Eye (tissue), 1 donor: ENCODE measurements at places on chromosomes 3 and 15.

GRCh38 chr15:71646767-71647486 lies 163.4 kb upstream of the NR2E3 start:
- no peak for DNase-seq

- DNase-seq, result no peak
Measured at GRCh38 chr3:189273736-189274135, 102.0 kb downstream of the TPRG1 start.

DNA sequence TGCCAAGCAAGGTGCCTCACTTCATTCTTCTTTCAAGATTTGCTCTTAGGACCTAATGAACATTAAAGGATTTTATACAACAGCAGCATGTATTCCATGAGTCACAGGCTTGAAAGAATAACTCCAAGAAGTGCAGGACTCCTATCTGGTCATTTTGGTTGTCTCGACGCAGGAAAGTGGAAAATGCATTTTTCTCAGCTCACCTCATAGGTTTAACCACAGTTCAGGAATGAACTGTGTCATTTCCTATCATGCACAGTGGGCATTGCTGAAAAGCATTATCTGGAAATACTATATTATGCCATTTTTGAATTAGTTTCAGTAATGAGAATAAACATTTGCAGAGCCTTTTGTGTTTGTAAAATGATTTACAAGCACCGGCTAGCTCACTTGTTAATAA lies 98.7 kb upstream of the BFSP2 start:
- DNase-seq, result no peak

DNA sequence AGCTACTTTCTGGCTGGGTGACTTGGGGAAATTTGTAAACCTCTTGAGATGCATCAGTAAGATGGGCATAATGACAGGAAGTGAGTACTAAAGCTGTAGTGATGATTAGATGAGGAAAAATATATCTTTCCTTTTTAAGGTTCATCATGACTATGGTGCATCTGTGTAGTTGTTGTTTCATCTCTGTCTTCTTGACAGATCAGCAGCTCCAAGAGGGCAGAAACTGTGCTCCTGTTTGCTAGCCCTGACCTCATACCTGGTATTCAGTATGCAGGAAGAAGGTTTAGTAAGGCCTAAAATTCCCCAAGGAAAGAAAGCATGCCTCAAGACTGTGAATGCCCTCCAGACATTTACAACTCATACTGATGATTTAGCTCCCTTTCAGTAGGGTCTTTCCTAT lies 82.5 kb upstream of the PSMD6 start:
- peak; percentile 35 for DNase-seq

DNA sequence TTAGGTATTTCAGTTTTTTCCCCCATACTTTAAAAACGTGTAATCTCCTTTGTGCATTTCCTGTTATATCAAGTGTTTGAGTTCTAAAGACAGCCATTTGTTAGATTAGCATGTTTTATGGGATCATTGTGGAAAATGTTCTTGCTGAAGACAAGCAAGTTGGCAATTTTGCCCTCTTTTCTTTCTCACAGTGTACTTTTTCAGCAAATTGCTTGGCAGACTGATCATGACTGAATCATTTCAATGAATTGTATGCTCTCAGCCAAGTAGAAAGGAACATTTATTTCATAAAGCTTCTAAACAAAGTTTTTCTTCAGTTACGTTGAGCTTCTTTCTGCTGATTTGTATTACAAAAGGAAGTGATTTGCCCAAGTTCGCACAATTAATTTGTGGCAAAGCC lies 51.6 kb downstream of the ATG7 start:
- DNase-seq, result no peak

- DNase-seq, result no peak
Measured at GRCh38 chr3:175447521-175447920, 588.4 kb downstream of the NAALADL2 start.

- DNase-seq, result no peak
Measured at GRCh38 chr3:43863966-43864933, 173.5 kb downstream of the ABHD5 start.

GRCh38 chr15:71111181-71111565 lies 4.1 kb upstream of the THSD4 start:
- DNase-seq, result no peak

- no peak for DNase-seq
Measured at GRCh38 chr3:94405258-94406035, 342.6 kb downstream of the NSUN3 start.

DNA sequence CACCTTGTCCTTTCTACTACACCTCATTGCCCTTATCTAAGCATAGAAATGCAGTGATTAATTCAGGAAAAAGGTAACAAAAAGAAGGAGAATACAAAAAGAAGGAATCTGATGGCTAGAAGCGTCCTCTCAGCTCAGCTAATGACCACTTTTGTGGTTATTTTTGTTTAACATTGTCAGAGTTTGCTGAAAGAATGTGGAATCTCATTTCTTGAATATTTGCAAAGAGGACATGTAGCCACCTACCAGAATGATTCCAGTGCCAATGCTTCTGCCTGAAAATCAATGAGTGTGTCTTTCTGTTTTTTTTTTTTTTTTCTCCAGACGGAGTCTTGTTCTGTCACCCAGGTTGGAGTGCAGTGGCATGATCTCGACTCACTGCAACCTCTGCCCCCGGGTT lies 24.5 kb downstream of the NANOGP8 start:
- no peak for DNase-seq

DNA sequence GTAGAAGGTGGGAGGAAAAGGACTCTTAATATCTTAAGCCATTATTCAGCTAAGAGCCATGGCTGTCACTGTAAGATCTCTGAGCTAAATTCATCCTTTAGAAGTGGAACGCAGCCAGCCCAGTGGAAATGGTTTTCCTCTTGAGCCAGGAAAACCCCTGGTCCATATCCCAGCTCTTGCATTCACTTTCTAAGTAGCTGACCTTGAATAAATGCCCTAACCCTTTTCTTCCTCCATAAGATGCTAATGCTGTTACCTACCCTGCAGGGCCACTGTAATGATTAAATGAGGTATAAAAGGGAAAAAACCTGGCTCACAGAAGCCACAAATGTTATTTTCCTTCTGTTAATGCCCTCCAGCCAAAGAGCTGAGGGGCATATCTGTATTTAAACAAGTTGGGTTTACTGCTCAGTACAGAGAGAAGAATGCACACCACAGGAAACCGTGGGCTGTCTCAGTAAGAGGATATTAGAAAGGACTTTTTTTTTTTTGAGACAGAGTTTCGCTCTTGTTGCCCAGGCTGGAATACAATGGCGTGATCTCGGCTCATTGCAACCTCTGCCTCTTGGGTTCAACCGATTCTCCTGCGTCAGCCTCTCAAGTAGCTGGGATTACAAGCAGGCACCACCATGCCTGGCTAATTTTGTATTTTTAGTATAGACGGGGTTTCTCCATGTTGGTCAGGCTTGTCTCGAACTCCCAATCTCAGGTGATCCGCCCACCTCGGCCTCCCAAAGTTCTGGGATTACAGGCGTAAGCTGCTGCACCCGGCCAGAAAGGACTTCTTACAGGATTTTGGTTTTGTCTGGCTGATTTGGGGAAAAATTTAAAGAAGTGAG lies 6.8 kb downstream of the UBL7 start:
- DNase-seq, result no peak

DNA sequence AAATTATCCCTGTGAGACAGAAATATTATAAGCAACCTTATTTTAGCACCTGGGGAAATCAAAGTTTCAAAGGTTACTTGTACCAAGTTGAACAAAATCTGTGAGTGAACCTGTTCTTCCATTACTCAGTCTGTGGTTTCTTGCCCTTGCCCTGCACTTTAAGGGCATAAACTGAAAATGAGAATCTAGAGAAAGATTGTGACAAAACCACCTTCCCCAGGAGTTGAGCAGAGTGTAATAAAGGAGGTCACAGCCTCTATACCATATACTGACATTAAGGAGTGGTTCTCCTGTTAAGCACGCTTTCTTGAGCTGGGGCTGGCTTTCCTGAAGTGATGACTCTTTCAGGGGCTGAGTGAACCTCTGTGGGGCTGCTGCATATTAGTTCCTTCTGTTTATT lies 143.4 kb downstream of the PDCD6IP start:
- no peak for DNase-seq

- no peak for DNase-seq
Measured at GRCh38 chr3:37833302-37834186, 28.1 kb upstream of the CTDSPL start.

DNA sequence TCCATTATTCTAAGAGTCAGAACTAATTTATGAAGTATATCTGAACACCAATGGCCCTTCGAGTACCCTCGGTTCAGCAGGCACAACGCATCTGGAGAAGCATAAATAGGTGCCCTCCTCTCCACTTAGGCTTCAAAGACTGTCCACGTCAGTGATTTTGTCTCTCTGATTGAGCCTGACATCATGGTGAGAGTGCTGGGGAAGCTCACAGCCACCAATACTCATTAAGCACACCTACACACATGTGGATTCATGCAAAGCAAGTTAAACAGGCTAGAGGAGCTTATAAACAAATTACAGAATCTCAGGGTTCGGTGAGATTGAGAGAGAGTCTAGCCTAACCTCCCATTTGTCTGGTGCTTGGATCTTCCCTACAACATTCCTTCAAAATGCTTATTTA lies 3.6 kb downstream of the CLDN1 start:
- peak; percentile 89 for DNase-seq

- no peak for DNase-seq
Measured at GRCh38 chr3:177744873-177745606, 547.8 kb upstream of the TBL1XR1 start.

DNA sequence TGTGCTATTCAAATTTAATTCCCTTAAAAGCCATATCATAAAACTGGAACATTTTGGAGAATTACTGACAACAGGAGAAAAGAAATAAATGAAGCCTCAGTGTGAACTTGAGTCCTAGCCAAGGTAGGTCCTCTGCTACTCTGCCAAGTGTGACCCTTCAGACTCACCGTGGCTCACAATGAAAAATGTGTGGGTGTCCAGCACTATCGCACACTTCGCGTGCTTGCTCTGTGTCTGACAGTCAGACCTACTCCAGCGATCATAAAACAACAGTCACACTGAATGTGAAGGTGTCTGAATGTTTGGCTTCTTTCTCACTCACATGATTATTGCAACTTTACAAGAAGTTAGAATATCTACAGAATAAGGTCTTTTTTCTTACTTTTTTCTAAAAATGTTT lies 65.8 kb upstream of the TRA2B start:
- no peak for DNase-seq

GRCh38 chr3:124631727-124632126 lies 98.5 kb upstream of the UMPS start:
- no peak for DNase-seq

GRCh38 chr3:9396301-9396631 lies 1.1 kb upstream of the SETD5 start:
- DNase-seq, result peak; percentile 93
